Thymus (tissue), 14 donors: ENCODE measurements at places on chromosomes 5 and 9. TPM values are rescaled to one million over a fixed set of nuclear protein-coding genes. Genes with fewer than 3 reads are reported as not detected.

GRCh38 chr9:7324152-7324598, 475.4 kb downstream of the DMAC1 start:
- H3K4me1 ChIP-seq = no peaks in the 10 kb centered on the region
- H3K4me3 ChIP-seq = no peak overlapping the region
- H3K27ac ChIP-seq = no peak overlapping the region
- no peaks in the 10 kb centered on the region for H3K27me3 ChIP-seq
- no peaks in the 10 kb centered on the region for H3K36me3 ChIP-seq
- DNase-seq = no peak

GRCh38 chr9:33041432-33042188, 16.5 kb downstream of the DNAJA1 start:
- peaks cover 31% of the 10 kb centered on the region for H3K36me3 ChIP-seq
- H3K4me1 ChIP-seq = peaks cover 7% of the 10 kb centered on the region
- DNase-seq = no peak
- H3K4me3 ChIP-seq = no peak overlapping the region
- no peaks in the 10 kb centered on the region for H3K27me3 ChIP-seq

- no peaks in the 10 kb centered on the region for H3K36me3 ChIP-seq
- no peak overlapping the region for H3K4me3 ChIP-seq
- no peak overlapping the region for H3K27ac ChIP-seq
Measured at GRCh38 chr9:24698881-24699518, 153.3 kb upstream of the IZUMO3 start.

- no peaks in the 10 kb centered on the region for H3K36me3 ChIP-seq
- no peak overlapping the region for H3K27ac ChIP-seq
- no peaks in the 10 kb centered on the region for H3K27me3 ChIP-seq
Measured at GRCh38 chr9:643966-644365, 197.5 kb upstream of the DMRT1 start.

DNA sequence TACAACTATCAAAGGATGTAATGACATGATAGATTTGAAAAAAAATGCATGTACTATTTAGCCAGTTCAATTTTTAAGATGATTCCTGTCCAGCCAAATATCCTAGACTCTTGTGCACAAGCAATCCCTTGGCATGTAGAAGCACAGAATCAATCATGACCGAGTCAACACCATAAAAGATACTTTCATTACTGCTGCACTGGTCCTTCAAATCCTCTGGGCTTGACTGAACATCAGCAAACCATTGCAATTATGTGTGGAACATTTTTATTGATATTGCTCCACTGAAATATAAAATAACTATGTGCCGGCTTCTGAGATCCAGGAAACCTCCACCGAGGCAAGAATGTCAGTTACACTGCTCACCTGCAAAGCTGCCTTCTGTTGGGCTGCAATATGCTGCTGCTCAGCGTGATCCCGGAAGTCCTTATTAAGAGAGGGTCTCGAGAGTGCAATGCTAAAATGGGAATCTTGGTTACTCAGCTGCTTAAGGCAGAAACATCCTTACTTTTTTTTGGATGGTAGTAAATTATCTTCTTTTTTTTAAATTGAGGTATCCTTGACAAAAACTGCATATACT, 28.7 kb downstream of the INIP start:
- H3K4me3 ChIP-seq = no peak overlapping the region
- DNase-seq = no peak
- H3K4me1 ChIP-seq = no peaks in the 10 kb centered on the region

DNA sequence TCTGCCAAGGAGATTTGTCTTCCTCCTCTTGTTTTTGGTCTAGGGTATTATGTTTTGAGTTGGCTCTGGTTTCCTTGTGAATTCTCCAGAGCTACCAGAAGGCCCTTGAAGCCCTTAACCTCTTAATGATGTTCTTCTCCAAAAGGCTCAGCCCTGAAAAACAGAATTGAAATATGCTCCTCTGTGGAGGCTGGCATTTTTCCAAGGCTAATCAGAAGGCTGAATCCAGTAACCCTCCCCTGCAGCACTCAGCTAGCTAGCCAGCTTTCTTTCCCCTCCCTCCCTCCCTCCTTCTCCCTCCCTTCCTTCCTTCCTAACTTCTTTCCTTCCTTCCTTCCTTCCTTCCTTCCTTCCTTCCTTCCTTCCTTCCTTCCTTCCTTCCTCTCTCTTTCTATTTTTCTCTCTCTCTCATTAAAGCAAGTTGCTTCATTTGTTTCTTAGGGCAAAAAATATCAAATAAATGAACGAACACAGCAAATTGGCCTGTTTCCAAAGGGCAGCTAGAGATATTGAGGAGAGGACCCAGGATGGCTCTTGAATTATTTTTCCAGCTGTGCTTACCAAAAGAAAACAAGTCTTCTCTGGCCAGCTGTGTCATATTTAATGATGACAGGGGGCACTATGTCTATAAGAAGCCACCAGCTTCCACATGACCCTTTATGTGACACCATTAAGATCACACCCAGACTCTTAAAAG, 38.7 kb downstream of the JAKMIP2 start:
- no peaks in the 10 kb centered on the region for H3K4me1 ChIP-seq
- H3K27me3 ChIP-seq = no peaks in the 10 kb centered on the region
- DNase-seq = no peak

GRCh38 chr9:37953775-37954437, 50.0 kb upstream of the SLC25A51 start:
- H3K27me3 ChIP-seq = no peaks in the 10 kb centered on the region
- no peak overlapping the region for H3K27ac ChIP-seq
- no peak overlapping the region for H3K4me3 ChIP-seq
- no peak for DNase-seq
- peaks cover 3% of the 10 kb centered on the region for H3K4me1 ChIP-seq

DNA sequence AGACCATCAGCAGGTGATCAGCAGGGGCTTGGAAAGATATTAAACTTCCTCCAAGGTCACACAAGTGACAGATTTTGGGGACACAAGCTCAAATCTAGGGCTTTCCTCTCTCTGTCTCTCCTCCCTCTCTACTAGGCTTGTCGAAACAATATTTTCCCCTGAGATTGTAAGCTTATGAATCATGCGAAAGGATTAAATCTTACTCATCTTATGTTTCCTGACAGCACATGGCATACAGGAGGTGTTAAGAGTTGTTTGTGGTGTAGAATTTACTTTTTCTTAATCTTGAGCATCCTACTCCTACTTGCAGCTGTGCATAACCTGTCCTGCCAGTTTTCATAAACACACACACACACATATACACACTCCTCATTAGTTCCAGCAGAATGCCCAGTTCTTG, 186.3 kb downstream of the MARCHF11 start:
- H3K4me1 ChIP-seq = no peaks in the 10 kb centered on the region
- H3K4me3 ChIP-seq = no peak overlapping the region
- DNase-seq = no peak
- H3K27me3 ChIP-seq = no peaks in the 10 kb centered on the region
- H3K36me3 ChIP-seq = no peaks in the 10 kb centered on the region

- no peak overlapping the region for H3K4me3 ChIP-seq
- DNase-seq = no peak
- no peaks in the 10 kb centered on the region for H3K27me3 ChIP-seq
- H3K36me3 ChIP-seq = no peaks in the 10 kb centered on the region
Measured at GRCh38 chr5:6048746-6049145, 329.6 kb downstream of the MED10 start.

- no peak overlapping the region for H3K4me3 ChIP-seq
- no peaks in the 10 kb centered on the region for H3K27me3 ChIP-seq
- H3K36me3 ChIP-seq = no peaks in the 10 kb centered on the region
- no peaks in the 10 kb centered on the region for H3K4me1 ChIP-seq
- DNase-seq = no peak
Measured at GRCh38 chr9:113310538-113310937, 7.4 kb upstream of the RNF183 start.

GRCh38 chr5:9354336-9355081, 191.4 kb downstream of the SEMA5A start:
- no peaks in the 10 kb centered on the region for H3K36me3 ChIP-seq
- no peak for DNase-seq
- H3K27me3 ChIP-seq = no peaks in the 10 kb centered on the region

DNA sequence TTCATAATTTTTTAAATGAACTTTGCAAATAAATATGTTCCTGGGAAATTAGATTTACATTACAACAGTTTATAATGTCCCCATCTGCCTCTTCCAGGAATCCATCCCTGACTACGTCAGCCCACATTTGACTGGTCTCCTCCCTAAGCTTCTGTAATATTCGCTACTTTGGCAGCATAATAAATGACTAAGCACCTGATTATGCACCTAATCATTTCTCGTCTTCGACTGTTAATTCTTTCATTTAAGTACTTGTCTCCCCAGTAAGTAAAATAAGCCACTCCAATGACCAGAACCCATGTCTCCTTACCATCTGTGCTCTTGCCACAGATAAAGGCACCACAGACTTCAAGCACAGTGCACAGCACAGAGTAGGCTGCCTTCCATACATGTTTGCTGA, 122.7 kb downstream of the DENND1A start:
- H3K4me1 ChIP-seq = no peaks in the 10 kb centered on the region
- H3K27ac ChIP-seq = no peak overlapping the region
- no peaks in the 10 kb centered on the region for H3K27me3 ChIP-seq

DNA sequence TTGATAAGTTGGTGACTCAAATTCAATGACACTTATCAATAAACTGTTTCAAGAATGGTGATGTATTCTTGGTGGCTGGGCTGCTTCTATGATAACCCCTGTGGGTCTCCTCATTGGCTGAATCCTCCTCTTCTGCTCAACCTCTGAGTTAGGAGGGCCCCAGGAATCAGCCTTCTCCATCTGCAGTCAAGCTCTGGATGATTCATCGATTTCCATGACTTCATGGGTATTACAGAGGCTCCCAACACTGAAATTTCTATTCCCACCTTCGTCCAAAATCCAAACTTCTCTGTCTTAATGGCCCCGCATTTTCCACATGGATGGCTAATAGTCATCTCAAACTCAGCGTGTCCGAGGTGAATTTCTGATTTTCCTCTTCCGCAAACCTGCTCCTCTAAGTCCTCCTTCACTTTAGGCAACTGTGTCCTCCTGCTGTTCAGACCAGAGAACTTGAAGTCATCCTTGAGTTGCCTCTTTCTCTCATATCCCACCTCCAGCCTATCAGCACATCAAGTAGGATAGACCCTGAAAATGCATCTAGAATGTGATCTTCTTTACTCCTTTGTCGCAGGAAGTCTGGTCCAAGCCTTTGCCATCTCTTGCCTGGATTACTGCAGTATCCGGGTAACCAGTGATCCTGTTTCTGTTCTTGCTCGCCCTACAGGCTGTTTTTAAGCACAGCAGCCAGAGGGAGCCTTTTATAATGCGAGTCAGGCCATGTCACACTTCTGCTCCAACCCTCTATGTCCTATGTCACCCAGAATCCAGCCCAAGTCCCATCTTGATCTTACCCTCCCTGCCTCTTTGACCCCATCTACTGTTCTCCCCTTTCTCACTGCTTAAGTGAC, 41.4 kb upstream of the IL7R start:
- no peak for DNase-seq
- H3K36me3 ChIP-seq = no peaks in the 10 kb centered on the region
- peaks cover 21% of the 10 kb centered on the region for H3K4me1 ChIP-seq
- H3K4me3 ChIP-seq = no peak overlapping the region

DNA sequence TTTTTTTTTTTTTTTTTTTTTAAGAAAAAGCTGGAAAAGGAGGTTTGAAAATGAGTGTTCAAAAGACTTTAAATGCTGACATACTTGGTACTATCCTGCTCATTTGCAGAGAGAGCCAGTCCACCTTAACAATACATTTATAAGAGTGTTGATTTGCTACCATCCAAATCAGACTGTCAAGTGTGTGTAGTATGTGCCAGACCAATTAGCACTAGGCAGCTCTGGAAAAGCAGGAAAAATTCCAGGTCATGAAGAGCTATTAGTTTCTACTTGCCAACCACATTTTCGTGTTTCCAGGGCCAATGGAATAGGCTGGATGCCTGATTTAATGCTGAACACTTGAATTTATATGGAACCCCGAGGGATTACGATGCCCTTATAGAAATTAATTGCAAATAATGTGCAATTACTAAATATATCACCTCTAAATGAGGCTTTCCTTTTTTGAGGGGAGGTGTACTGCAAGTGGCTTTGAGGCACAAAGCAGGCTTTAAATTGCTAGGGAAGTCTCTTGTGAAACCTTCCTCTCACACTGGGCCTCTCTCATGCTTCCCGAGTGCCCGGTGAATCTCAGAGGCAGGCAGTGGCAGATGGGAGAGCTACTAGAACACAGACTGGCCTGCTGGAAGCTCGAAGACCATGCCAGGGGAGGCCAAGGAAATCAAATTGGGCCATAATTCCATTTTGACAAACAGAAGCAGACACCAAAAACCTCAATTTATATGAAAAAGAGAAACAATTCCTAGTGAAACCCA, 178.7 kb downstream of the PPP2R2B start:
- H3K36me3 ChIP-seq = no peaks in the 10 kb centered on the region
- no peak overlapping the region for H3K27ac ChIP-seq
- no peaks in the 10 kb centered on the region for H3K4me1 ChIP-seq
- H3K4me3 ChIP-seq = no peak overlapping the region

- no peaks in the 10 kb centered on the region for H3K36me3 ChIP-seq
- H3K4me1 ChIP-seq = no peaks in the 10 kb centered on the region
- no peaks in the 10 kb centered on the region for H3K27me3 ChIP-seq
- DNase-seq = no peak
Measured at GRCh38 chr5:84299959-84300358, 84.7 kb downstream of the EDIL3 start.

DNA sequence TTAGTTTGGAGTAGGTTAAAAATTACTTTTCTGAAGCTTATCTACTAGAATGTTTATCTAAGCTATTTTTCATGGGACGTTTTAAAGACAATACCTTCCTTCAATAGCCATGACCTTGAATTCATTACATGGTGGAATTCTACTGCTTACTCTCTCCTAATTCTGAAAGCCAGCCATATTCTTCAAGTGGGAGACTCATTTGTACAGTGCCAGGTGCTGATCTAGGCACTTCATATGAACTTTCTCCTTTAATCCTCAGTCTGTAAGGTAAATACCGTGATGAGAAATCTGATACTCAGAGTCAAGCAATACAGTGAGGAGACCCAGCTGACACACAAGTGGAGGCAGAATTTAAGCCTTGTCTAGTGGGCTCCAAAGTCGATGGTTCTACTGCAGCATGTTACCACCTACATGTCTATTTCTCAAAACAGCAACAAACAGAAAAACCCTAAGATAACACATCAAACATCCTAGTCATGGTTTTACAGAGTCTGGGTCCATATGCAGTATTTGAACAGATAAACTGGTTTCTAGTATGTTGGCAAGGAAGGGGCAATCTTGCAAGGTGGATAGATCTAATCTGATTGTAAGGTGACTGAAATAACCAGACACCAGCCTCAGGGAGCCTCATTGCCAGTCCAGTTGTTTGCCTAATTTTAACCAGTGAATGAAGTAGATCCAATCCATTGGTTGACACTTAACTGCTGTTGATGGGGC, 243.7 kb downstream of the PIK3R1 start:
- H3K27me3 ChIP-seq = no peaks in the 10 kb centered on the region
- DNase-seq = no peak
- H3K27ac ChIP-seq = no peak overlapping the region
- no peaks in the 10 kb centered on the region for H3K36me3 ChIP-seq

- H3K27me3 ChIP-seq = no peaks in the 10 kb centered on the region
- no peak overlapping the region for H3K4me3 ChIP-seq
- H3K27ac ChIP-seq = no peak overlapping the region
- H3K36me3 ChIP-seq = no peaks in the 10 kb centered on the region
- DNase-seq = no peak
- H3K4me1 ChIP-seq = peaks cover 25% of the 10 kb centered on the region
Measured at GRCh38 chr5:142979636-142980035, 209.5 kb downstream of the ARHGAP26 start.

The IL13 gene
- 0.42 TPM for total RNA-seq

The LCN9 gene
- not detected for total RNA-seq

The ADAMTS19 gene
- 0.76 TPM for total RNA-seq

The AQP7 gene
- 0.24 TPM for total RNA-seq

The CAPSL gene
- total RNA-seq = 4.0 TPM

The PTRH1 gene
- total RNA-seq = 16.3 TPM

The GDF9 gene
- total RNA-seq = 0.47 TPM

The GCNT4 gene
- total RNA-seq = 22.9 TPM
